Cortex of kidney (tissue), 1 donor: ENCODE measurements at places on chromosomes 11 and 22.
A peak's percentile ranks its signal among the peaks of the same experiment; 100 is the strongest.

GRCh38 chr11:128520888-128521681 is 66.3 kb downstream of the ETS1 start:
- DNase-seq, result no peak

GRCh38 chr11:111539426-111540113 is 950 bp upstream of the LAYN start:
- DNase-seq, result no peak

- no peak for DNase-seq
Observed at GRCh38 chr11:2742611-2743426, 43.0 kb upstream of the KCNQ1OT1 start.

DNA sequence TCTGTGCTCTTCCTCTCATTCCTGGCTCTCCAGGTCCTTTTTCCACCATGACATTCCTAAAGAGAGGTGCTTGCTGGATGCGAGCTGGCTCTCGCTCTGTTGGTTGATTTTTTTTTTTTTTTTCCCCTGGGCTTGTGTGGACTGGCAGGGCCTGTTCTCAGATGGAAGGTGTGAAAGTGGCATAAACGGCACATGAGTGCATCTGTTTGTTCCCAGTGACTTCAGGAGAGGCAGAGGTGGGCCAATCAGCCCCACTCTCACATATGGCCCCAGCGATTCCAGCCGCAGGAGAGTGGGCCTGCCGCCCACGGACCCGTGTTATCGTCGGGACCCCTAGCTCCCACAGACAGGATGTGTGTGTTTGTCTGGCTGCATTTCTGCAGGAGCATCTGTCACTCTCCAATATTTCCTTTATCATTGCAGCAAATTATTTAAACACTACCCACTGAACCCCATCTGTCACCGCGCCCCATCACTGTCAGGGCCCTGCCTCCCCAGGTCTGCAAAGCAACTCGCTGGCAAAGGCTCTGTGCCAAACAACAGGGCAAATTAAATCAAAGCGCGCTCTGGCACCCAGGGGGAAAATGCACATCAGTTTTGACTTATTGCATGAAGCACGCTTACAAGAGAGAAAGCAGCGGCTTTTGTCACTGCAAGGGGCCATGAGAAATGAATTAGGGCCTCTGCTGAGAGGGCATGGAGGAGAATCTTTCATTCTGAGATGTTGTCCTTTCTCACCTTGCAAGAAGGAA is 886.3 kb downstream of the NTM start:
- no peak for DNase-seq

- no peak for DNase-seq
Observed at GRCh38 chr11:72577271-72577721, 96.9 kb downstream of the PDE2A start.

DNA sequence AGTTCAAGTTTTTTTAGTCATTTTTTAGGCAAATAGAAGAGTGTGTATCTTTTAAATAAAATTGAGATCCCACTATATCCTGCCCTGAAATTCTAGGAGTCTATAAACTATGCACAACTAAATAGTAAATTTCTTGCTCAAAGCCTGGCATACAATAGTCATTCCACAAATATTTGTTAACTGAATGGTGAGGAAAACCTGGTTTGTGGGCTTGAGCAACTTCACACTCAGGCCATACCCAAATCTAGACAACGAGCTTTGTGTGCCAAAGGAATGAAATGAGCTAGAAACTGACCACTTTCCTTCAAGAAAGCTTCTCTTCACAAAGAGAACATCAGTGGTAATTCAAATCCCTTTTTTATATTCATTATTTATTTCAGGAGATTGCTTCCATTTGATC is 39.6 kb upstream of the AMOTL1 start:
- no peak for DNase-seq

- DNase-seq, result no peak
Observed at GRCh38 chr11:116459185-116460045, 313.4 kb downstream of the BUD13 start.

GRCh38 chr11:64960719-64961118 is 11.2 kb downstream of the MAJIN start:
- DNase-seq, result no peak

- no peak for DNase-seq
Observed at GRCh38 chr11:115885535-115886421, 381.6 kb upstream of the CADM1 start.

- no peak for DNase-seq
Observed at GRCh38 chr11:16356057-16356760, at the start of gene SOX6. SOX6 (minus strand) TSS chr11:16356546; CDS start chr11:16341248, 15,298 bp downstream.

- DNase-seq, result no peak
Observed at GRCh38 chr11:67024410-67024809, 1.5 kb downstream of the SYT12 start.

DNA sequence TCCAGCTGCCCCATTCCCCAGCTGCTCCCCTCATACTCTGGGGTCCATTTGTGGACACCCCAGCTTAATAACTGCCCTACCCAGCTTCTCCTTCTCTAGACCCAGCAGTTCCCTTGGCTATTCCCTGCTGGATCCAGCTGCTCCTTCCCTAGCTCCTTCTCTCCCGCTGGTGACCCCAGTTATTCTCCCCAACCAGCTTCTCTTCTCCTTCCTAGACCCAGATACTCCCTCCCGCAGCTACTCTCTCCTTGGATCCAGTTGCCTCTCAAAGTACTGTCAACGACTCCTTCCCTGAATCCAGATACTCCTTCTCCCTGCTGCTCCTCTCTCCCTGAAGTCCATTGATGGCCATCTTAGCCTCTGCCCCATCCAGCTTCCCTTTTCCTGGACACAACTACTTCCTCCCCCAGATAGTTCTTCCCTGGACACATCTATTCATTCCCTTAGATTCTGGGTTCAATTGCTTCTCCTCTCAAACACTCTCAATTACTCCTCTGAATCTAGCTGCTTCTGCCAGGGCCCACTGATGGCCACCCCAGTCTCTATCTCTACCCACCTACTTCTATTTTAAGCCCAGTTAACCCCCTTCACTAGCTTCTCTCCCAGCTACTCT is 11.6 kb downstream of the SELENOM start:
- DNase-seq, result no peak

GRCh38 chr11:112221274-112221835 is 4.9 kb upstream of the PTS start:
- no peak for DNase-seq

GRCh38 chr11:73308003-73308960 is at the start of gene ARHGEF17:
ARHGEF17 (plus strand) TSS chr11:73308276; CDS start chr11:73308639, 363 bp downstream.
- DNase-seq, result peak; percentile 70

DNA sequence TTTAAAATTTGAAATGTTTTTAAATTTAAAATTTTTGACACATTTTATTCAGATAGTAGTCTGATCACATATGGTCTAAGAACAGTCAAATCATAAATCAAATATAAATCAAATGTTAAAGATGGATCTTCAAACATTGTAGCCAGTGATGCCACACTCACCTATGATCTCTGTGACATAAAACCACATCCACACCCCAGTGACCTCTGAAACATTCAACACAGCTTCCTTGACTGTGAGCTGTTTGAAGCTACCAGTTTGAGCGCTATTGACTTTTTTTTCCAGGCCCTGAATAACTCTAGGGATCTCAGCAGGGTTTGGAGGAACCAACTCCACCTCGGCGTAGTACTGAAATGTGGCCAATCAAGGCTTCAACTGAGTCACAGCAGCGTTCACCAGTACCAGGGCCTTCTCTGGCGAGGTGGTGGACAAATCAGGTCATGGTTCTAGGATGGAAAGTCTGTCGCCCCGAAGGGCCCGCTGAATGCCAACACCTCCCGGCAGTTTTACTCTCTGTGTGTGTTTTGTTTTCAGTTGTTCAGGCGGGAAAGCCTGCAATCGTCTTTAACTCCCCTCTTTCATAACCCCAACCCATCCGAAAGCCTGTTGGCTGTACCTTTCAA is 4.3 kb upstream of the MARK2 start:
- DNase-seq, result no peak

GRCh38 chr11:118223992-118224391 is 819 bp downstream of the JAML start:
- no peak for DNase-seq

DNA sequence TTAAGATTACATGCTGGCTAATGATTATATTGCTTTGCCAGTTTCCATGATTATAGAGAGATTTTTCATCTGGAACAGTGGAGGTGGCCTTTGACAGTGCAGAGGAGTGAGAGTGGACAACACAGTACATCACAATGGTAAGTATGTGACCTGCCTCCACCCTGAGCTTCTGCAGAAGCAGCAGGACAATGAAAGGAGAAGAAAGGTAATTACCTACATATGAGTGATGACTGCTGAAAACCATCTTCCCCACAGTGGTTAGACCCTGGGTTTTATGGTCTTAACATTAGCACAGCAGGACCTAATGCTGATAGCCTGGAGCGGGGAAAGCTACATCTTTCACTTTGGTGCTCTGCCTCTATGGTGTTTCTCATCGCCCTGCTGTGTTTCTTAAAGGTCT is 454.7 kb upstream of the DDI1 start:
- no peak for DNase-seq

DNA sequence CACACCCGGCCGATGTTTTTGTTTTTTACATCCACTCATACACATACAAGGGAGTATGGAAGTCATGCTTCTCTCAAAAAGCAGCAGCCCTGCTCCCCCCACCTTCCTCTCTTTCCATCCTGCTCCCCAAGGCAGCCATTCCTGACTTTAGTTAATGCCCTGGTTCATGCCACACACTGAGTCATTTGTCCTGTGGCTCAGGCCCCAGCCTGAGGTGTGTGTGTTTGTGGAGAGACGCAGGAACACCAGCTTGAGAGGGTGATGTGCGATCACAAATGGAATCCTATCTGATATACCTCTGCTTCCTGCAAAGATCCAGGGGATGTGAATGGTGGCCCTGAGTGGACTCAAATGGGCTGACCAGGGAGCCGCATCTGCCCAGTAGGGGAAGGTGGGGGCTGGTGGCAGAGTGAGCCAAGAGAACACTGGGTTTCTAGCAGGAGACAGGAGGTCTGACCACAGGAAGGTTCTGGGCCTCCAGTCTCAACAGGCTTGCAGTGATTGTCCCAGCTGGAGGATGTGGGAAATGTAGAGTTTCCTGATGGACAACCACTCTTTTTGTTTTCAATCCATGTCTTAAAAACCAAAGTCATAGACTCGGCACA is 86.7 kb downstream of the OSBP2 start:
- no peak for DNase-seq

DNA sequence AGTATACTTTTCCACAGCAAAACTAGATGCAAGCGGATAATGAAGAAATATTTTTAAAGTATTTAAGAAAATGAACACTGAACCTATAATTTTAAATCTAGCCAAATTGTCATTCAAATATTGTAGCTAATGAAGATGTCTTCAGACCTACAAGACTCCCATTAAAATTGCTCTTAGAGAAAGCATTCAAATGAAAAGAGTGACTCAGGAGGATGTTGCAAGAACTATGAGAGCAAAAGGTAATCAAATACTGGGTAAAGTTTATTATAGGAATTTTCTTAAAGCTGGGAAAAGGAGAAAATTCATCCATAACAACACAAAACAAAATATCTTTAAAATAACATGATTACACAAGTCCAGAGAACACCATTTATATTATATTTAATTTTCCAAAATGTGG is 5.4 kb upstream of the POU2AF1 start:
- no peak for DNase-seq

- no peak for DNase-seq
Observed at GRCh38 chr11:1938343-1939005, 8.7 kb upstream of the MRPL23 start.

- DNase-seq, result no peak
Observed at GRCh38 chr11:21179770-21180169, 510.4 kb downstream of the NELL1 start.

DNA sequence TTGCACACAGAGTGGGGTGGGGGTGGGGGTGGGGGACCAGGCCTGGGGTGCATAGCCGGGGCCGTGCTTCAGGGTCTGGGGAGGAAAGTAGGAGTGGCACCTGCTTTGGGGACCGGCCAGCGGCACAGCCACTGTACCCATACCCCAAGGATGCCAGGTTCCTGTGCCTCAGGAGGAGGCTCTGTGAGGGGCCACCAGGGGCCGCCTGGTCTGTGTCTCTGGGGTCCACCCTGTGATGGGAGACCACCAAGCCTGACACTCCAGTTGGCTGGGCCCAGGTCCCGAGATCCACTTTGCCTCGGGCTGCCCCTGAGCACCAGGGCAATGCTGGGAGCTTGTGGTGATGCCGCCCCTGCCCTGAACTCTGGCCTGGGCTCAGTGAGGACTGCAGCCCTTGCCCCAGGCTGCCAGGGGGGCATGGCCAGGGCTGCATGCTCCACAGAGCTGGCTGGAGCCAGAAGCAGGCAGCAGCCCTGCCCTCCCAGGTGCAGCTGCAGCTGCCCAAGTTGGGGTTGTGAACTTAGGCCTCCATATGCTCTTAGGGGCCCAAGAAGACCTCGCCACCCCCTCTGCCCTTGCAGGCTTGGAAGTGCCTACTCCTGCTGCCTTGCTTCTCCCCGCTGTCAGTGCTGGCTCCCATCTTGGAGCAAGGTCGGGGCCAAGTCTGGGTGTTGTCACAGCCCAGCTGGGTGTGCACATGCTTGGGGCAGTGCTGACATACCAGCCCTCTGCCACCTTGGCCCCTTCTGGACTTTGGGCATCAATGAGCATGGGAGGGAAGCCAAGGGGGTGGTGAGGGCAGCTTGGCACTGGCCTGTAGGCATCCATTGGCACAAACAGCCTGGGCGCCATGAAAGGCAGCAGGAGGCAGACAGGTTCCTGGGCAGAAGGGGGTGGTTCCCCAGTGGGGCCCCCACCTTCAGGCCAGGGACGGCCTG is 123.3 kb upstream of the THY1 start:
- DNase-seq, result no peak

GRCh38 chr11:68460741-68461574 is at the start of gene PPP6R3:
PPP6R3 (plus strand) TSS chr11:68460752; CDS start chr11:68537665, 76,913 bp downstream.
- peak; percentile 71 for DNase-seq

GRCh38 chr11:107929611-107930200 is 1.5 kb downstream of the RAB39A start:
- no peak for DNase-seq

DNA sequence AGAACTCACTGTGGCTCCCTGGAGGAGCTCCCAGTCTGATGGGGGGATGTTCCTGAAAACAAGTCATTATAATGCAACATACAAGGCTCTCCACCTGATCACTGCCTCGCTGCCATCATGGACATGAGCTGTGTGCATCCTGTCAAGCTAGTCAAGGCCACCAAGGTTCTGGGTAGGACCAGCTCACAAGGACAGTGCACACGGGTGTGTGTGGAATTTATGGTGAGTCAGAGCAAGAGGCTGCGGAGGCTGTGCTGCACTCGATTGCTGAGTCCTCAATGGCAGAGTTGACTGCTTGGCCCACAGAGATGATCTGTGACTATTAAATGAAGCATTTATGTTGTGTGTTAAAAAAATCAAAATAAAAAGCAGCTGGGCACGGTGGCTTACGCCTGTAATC is 96.6 kb downstream of the SEZ6L start:
- DNase-seq, result no peak

GRCh38 chr11:25423436-25424199 is 908.3 kb upstream of the ANO3 start:
- DNase-seq, result no peak
